ENCODE measurements at places on chromosomes 1 and 21.

GRCh38 chr1:167819849-167820683, 93.9 kb downstream of the ADCY10 start:
- peak; percentile 57 for DNase-seq

GRCh38 chr1:169312084-169312954, 55.3 kb downstream of the NME7 start:
- DNase-seq = peak; percentile 64

GRCh38 chr1:212495766-212496494, 63.2 kb downstream of the NENF start:
- DNase-seq = peak; percentile 82

DNA sequence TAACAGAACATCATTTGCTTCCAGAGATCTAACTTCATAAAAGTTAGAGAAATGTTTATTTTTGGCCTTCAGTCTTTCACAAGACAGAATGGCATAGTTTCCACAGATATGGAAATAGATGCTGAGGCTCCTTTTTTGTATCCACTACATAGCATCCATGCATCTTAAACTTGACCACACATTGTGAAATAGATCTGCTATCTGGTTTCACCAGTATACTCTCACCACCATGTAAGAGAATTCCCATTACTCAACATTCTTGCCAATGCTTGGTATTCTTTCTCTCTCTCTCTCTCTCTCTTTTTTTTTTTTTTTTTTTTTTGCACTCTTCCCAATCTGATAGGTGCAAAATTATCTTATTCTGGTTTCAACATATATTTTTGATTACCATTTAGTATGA, 52.1 kb upstream of the PRMT6 start:
- no peak for DNase-seq

- no peak for DNase-seq
Observed at GRCh38 chr21:34008618-34009017, 64.8 kb upstream of the MRPS6 start.

- peak; percentile 41 for DNase-seq
Observed at GRCh38 chr1:9591669-9592509, 3.2 kb downstream of the TMEM201 start.

GRCh38 chr1:155983191-155984024, 5.1 kb upstream of the ARHGEF2 start:
- DNase-seq = no peak

- DNase-seq = peak; percentile 86
Observed at GRCh38 chr1:178344513-178345091, 152.2 kb downstream of the CLEC20A start.

DNA sequence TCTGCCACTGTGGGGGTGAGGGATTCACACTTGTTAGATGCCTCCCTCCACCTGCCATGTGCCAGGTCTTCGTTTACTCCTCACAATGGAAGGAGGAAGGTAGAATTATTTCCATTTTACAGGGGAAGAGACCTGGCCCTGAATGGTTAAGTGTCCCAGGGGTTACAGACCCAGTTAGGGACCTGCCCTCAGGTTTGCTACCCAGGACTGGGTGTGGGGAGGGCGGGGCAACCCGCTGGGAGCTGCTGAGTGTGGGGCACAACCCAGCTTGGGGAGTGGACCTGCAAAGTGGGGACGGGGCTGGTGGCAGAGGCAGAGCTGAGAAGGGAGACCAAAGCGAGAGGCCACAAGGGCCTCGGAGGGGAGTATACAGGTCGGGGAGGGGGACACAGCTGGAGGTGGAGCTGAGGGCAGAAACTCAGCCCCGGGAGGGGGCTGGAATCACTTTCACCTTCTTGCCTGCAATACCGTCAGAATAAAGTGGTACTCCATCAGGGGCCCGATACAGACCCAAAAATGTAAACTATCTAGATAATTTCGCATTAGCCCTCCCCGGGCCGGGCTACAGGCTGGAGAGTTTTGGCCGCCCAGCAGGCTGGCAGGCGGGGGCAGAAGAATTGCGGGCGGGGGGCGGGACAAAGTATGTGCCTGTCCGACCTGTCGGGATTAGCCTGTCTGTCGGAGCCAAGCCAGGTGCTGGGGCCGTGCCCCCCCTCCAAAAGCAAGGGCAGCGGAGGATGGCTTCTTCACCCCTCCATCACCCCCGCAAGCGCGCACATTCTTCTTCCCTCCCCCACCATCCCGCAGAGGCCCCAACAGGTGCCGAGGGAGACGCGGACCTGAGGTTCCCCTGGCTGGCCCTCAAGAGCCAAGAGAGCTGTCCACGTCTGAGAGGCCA, 1.4 kb downstream of the RSPO1 start:
- DNase-seq = no peak

- no peak for DNase-seq
Observed at GRCh38 chr1:226402739-226403165, 5.1 kb downstream of the PARP1 start.

DNA sequence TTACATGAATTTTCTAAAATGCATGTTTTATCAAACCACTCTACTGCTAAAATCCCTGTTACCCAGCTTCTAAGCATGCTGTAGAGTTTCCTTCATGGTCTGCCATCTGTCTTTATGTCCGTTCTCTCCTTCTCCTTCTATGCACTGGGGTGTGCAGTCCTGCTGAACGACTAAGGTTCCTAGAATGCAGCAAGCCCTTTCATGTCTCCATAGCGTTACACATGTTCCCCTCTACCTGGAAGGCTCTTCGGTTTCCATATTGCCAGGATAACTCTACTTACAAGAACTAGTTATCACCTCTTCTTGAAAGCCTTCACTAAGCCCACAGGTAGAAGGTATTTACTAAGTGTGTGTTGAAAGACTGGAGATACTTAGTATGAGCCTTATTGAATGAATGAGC, 22.2 kb downstream of the DNM3 start:
- DNase-seq = no peak

DNA sequence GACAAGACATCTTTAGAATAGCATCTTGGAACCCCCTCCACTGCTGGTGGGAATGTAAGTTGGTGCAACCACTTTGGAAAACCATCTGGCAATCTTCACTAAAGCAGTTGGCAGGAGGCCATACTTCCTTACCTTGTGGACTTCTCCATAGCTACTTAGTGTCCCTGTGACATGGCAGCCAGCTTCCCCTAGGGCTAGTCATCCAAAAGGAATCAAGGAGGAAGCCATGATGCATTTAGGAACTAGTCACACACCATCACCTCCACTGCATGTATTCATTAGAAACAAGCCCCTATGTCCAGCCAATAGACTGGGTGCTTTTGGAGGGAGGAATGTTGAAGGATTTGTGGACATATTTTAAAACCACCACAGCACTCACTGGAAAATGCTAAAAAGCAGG, 19.9 kb downstream of the MX2 start:
- DNase-seq = no peak

DNA sequence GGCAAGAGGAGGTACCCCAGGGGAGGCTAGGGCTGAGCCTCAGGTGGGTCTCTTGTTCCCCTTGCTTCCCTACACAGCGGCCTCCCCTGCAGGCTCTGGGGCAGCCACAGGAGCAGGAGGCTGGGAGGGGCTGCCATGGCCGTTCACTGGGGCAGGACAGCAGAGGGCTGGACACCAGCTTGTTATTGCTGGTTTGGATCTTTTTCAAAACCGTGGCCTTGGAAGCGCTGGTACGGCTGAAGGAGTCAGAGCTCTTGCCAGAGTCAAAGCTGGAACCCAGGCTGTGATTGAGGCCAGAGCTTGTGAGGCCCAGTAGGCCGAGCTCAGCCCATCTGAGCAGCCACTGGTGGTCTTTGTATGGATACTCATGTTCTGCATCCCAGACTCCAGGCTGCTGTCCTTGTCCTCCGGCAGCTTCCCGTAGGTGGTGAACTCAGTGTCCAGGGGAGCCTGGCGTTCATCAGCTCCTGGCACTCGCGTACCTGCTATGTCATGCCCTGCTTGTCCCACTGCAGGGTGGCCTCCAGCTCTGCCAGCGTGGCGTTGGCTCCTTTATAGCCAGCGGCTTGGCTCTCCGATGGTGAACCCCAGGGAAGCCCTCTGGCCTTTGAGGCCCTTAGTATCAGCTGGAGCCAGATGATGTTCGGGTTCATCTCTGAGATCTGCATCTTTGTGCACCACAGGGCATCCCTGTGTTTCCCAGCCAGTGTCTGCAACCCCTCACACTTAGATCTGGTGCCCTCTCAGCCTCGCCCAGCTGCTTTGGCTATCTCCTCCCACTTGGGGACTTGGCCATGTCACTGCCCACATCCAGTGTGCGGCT, 40.3 kb upstream of the THEM4 start:
- DNase-seq = no peak

DNA sequence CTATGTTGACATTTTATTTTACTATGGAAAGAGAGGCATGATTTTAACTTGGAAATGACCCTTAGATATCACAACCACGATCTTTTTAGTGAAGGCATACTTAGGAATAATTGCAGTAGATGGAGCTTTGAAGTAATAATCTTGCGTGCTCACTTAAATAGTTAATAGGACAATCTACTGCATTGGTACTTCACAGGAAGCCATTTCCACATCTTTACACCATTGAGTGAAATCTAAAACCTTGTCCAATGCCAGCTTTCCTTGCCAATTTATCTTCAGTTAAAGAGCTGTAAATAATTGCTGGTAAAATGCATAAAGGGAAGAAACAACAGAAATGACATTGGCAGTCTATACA, 586.3 kb downstream of the ADGRL2 start:
- DNase-seq = no peak

GRCh38 chr1:12147201-12147701, 19.5 kb upstream of the TNFRSF1B start:
- DNase-seq = no peak

GRCh38 chr1:1567891-1568291, 6.8 kb downstream of the SSU72 start:
- DNase-seq = no peak

GRCh38 chr1:179175011-179175841, 54.3 kb downstream of the ABL2 start:
- DNase-seq = peak; percentile 77

DNA sequence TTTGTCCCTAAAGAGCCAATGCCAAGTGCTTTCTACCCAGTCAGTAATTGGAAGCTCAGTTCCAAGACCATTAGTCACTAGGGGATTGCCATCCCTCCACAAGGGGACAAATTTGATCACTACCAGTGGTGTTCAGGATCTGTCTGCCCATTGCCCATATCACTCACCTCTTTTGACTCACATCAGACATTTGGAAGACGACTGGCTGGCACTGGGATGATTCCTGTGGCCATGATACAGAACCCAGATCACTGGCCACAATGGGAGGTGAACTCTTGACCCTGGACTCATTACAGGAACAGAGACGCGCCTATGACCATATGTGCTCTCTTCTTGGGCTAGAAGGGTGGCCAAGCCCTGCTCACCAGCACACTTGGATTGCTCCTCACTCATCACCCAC, 71.0 kb downstream of the COLGALT2 start:
- no peak for DNase-seq

GRCh38 chr1:207918011-207918410, 7.1 kb upstream of the CD34 start:
- DNase-seq = no peak

All from inflammatory macrophage treated with lipopolysaccharide for 1 hour (primary cell).